Stimulated activated CD4-positive, alpha-beta T cell treated with anti-CD3 and anti-CD28 coated beads, Interleukin-15, amount 100 ng/mL, for 1 hour (primary cell): ENCODE measurements at places on chromosomes 13 and 19.

DNA sequence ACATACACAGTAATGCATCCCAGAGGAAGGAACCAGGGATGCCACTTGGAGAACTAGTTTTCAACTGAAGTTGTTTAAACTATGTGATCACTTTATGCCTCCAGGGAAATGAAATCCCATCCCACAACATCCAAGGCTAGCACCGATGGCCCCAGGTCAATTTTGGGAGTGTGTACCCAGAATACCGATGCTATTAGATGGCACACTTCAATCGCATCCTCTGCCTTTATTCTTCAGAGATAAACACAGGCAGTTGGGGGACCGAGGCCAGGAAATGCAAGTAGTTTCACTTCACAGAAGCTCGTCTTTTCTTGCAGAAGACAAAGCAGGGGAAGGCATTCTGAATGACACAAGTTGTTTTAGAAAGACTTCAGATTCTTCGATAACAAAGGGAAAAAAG is 13.8 kb downstream of the STK24 start:
- no peak for DNase-seq

DNA sequence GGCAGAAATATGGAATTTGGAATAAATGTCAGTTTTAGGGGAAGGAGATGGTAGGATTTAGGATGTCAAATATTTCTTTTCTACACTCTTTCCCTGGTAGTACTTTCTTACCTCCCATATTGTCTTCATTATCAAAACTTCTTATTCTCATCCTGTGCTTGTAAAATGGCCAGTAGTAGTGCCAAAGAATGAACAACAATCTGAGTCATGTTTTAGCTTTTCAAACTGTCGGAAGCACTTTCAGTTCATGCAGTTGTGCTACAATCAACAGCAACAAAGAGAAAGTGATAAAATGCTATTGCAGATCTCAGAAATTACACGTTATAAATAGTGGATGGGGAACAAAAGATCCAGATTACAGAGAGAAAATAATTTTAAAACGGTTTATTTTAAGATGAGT is 193.7 kb upstream of the RXFP2 start:
- no peak for DNase-seq

GRCh38 chr19:51259348-51260245 is 8.7 kb downstream of the SIGLECL1 start:
- DNase-seq, result no peak

DNA sequence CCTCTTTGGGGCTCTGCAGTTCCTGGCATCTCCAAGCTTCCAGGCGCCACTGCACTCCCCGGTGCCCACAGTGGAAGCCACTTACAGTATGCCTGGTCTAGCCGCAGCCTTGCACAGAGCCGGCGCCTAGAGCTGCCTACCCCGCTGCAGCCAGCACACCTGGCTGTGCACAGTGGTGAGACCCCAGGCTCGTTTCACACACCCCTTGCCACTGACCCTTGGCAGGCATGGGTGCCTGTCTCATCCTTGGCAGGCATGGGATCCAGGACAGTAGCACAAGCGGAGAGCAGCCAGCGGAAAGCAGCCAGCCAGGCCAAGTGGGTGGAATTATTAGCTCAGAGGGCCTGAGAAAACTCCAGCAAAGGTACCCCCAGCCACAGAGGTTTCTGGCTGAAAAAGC is 86.0 kb downstream of the SERP2 start:
- DNase-seq, result no peak

DNA sequence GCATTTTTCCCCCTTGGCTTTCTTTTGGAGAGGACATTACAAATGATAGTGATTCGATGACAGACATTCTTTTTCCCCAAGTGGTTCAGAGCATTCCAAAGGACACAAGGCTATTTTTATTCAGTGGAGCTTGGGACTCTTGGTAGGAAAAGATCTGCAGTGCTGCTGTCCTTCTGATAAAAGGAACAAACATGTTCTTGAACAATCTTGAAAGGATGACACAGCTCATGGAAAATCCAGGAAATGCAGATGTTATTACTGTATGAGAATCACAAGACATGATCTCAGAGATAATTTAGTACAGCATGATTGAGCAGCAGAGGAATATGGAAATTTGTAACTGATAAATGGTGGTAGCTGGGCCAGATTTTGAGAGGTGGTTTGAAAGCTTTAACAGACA is 96.2 kb upstream of the RFC3 start:
- no peak for DNase-seq

GRCh38 chr19:10421240-10422045 is 1.1 kb downstream of the PDE4A start:
- no peak for DNase-seq

DNA sequence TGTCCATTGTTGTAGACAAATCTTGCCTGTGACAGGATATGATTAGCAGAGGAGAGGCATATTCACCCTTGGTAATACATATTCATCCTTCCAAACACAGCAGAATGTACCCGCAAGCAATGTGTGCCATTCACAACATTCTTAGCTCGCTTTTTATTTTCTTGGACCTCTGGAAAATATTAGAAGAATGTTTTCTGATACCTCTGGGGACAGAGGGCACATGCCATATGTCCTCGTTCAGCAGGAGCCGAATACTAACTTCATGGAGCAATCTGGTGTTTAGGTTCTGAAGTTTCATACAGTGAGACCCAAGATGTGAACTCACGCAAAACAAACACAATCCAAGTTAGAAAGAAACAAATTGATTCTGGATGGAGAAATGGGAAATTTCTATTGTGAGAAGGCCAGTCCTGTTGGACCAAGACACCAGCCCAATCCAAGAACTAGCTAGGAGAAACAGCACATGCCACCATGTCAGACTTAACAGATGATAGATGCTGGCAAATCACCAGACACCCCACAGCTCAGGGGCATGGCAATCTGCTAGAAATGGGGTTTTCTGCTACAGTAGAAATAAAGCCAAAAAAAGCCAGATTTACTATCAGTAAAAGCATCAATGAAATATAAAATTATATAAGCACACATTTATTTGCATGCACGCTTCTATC is 297.4 kb downstream of the DCLK1 start:
- DNase-seq, result no peak

DNA sequence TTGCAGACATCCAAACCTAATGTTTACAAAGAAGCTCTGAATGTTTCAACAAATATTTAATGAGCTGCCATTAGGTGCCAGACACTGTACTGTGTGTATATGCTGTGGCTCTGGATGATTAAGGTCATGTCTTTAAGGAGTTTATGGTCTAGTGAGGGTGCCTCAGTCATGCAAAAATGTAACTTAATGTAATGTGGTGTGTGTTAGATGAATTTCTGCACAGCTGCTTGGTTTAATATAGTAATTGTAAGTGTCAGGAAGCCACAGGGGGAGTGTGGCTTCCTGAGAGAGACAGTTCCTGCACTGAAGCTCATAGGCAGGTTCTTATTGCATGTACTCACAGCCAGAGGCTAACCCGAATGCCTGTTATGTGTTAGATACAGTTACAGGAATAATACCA is 43.3 kb downstream of the SPATA13 start:
- no peak for DNase-seq

GRCh38 chr13:59906413-59907049 is 257.2 kb downstream of the DIAPH3 start:
- DNase-seq, result no peak

GRCh38 chr13:109331898-109332297 is 454.5 kb downstream of the IRS2 start:
- no peak for DNase-seq

- DNase-seq, result no peak
Observed at GRCh38 chr19:35738021-35738886, 4.0 kb downstream of the IGFLR1 start.

DNA sequence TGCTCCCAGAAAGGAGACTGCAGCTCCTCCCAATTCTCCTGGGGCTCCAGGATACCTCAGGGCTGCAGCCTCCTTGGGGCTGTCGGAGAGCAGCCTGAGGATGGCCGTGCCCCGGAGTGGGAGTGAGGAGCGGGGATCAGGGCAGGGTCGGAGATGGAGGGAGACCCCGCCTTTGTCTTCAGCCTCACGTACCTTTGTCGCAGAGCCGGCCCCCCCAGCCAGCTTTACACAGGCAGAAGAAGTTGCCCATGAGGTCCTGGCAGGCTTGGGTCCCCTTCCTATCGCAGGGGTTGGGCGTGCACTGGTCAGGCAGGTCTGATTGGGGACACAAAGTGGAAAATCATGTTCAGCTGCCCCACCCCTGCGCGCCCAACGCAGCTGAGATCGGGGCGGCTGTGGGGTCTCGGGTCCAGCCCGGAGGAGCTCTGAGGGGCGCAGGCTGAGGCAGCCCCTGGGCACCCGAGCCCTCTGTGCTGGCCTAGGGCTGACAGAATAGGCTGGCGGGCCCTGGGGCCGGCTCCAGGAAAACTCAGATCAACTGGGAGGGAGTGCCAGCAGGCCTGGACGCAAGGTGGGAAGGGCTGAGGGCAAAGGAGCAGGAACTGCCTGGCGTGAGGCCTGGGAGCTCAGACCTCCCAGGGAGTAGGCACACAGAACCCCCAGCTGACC is 24.2 kb downstream of the GAS6 start:
- no peak for DNase-seq

DNA sequence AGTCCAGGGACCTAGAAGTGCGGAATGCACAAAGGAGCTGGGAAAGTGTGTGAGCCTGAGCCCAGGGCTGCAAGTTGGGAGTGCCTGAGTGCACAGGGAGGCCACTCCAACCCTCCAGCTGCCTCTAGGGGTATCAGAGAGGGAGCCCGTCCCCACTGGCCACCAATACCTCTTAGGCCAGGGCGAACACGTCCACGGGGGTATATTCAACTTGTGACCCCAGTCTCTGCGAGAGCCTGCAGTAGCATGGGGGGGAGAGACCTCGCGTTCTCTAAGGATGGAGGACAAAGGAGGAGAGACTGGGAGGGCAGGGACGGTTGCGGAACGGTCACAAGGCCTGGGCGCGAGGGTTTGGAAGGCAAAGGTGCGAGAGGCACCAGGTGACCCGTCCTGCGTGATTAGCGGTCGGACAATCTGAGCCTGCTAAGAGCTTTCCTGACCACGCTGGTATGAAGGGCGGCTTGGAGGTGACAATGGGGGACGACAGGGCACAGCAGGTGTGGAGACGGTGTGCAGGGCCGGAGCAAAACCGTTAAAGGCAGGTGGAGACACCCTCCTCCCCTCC is 676 bp downstream of the CD320 start:
- no peak for DNase-seq

GRCh38 chr13:97301382-97302095 is 79.4 kb downstream of the MBNL2 start:
- no peak for DNase-seq

GRCh38 chr13:40931719-40932118 is 87.4 kb downstream of the ELF1 start:
- DNase-seq, result no peak

DNA sequence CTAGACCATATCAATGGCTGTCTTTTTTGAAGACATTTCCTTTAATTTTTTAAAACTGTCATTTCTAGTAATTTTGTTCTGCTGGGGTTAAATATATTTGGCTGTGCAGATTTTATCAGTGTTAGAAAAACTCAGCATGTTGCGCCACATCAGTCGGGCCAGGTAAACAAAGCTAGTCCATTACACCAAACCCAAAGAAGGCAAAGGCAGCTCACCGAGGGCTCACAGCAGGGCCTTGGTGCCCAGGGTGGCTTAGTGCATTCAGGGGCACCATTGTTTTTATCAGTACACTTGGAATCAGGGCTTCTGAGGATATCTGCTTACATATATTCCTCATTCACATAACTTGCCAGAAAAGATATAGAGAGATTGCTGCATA is 22.2 kb downstream of the SPATA13 start:
- DNase-seq, result no peak

- DNase-seq, result no peak
Observed at GRCh38 chr13:113916330-113916815, 52.5 kb upstream of the GAS6 start.

DNA sequence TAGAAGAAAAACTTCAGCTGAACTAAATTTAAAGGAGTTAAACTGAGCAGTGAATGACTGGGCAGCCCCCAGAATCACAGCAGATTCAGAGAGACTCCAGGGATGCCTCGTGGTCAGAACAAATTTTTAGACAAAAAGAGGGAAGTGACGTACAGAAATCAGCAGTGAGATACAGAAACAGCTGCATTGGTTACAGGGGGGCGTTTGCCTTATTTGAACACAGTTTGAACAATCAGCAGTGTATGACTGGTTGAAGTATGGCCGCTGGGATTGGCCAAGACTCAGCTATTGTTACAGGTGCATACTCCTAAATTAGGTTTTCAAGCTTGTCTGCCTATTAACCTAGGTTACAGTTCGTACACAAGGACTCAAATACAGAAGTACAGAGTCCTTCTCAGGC is 2.2 kb upstream of the SPRYD7 start:
- DNase-seq, result no peak
